ENCODE measurements at places on chromosomes 2 and 18.

DNA sequence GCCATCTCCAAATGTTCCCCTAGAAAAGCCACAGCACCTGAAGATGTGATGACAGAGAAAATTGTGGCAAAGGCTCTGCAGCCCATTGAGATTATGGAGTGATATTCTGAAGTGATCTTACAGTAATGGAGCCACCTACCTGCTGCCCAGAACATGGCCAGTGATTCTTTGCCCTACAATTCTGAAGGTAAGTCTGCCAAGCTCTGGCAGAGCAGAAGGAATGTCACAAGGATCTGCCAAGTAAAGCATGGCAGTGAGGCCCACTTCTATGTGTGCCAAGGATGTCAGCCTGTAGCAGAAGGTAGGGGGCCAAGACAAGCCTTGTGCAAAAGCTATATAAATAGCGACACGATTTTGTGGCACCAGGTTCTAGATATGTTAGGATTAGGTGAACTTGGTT is 155.1 kb downstream of the RND3 start:
- DNase-seq = peak; percentile 48

GRCh38 chr2:237486334-237486818 is 675 bp upstream of the MLPH start:
- DNase-seq = no peak

DNA sequence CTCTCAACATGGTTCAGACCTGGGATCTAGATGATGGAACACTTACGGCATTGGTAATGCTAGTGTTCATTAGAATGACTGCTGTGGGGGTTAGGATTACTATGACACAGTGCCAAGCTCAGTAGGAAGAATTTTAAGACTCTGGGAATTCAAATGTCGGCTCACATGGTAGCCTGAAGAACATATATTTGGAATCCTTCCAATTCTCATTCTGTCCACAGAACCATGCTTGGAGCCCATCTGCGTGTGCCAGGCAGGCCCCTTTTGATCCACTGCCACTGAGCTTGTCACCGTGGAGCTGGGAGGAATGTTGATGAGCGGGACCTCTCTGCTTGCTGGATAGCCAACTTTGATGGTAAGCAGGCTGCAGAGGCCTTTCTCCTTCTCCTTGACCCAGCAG is 322.0 kb upstream of the SOX11 start:
- DNase-seq = no peak

GRCh38 chr2:20037660-20038059 is 13.8 kb downstream of the LAPTM4A start:
- peak; percentile 45 for DNase-seq

DNA sequence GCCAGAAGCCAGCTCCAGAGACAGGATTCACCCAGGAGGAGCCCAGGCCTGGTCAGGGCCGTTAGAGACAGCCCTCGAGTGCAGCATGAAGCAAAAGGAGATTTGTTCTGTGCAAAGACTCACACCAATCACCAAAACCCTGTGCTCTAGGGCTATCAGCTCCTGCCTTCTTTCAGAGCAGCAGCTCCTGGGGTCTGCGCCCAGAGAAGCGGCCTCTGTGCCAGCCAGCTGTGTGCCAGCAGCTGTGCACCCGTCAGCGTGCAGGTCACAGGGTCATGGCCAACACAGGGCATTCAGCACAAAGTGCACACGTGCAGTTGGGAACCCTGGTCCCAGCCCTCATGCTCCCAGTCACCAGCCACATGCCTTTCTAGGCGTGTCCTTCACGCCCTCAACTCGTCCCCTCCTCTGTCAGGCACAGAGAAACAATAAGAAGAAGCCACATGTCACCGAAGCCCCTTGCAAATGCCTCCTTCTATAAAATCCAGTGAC is 49.3 kb downstream of the ZNF516 start:
- DNase-seq = no peak
